ENCODE measurements at places on chromosomes 7 and 10. TPM values are rescaled to one million over a fixed set of nuclear protein-coding genes. Genes with fewer than 3 reads are reported as not detected.

DNA sequence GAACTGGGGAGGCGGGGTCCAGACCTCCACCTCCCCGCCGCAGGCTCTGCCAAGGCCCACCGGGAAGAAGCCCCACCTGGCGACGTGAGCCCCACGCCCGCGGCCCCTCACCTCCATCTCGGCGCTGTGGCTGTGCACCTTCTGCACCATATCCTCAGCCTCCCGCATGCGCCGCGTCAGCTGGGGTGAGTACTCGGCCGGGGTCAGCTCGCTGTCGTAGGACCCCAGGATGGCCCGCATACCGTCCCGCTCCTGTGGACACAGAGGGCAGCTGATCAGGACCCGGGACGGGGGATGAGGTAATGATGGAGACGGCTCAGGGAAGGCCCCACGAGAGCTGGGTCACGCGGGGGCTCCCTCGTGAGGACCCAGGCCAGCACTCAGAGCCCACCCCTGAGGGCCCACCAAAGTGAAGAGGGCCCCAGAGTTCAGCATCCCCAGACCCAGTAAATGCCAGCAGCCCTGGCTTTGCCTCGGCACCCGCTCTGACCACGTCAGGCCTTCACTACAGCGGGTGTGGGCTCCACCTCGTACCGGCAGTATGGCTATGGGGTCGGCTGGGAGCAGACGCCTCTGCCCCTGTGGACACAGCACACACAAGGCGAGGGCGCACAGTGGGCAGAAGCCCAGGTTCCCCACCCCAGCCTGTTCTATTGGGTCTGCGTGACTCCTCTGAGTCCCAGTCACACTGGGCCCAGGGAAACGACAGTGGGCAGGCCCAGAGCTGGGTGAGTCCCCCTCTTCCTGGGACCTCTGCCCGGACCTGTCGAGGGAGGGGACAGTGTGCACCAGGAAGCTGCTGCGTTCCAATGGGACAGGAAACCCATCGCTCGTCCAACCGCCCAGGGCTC, 218.1 kb downstream of the MAD1L1 start:
- no peaks in the 10 kb centered on the region for H3K4me1 ChIP-seq
- no peaks in the 10 kb centered on the region for H3K36me3 ChIP-seq
- no peak for DNase-seq
- H3K27me3 ChIP-seq = no peaks in the 10 kb centered on the region
- H3K4me3 ChIP-seq = no peak overlapping the region

GRCh38 chr10:123995461-123996131, 97.8 kb downstream of the CHST15 start:
- H3K36me3 ChIP-seq = no peaks in the 10 kb centered on the region
- peaks cover 12% of the 10 kb centered on the region for H3K4me1 ChIP-seq
- H3K27ac ChIP-seq = no peak overlapping the region

DNA sequence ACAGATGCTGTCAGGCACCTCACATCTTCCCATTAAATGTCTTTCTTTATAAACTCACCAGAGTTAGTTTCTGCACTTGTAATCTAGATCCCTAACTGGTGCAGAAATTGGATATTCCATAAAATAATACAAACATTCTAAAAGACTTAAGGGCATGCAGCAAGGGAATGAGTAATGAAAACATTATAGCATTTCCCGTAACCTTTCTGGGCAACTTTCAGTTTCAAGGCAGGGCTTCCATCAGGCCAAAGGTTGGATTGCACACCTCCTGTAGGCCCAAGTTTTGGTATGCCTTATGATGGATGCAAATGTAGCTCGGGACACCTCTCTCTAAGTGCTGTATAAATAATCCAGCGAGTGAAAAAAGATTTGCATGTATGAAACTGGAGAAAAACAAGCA, 129.9 kb upstream of the LYZL2 start:
- H3K27ac ChIP-seq = no peak overlapping the region
- no peaks in the 10 kb centered on the region for H3K4me1 ChIP-seq
- no peaks in the 10 kb centered on the region for H3K27me3 ChIP-seq
- no peak overlapping the region for H3K4me3 ChIP-seq

The LEP gene
- not detected for total RNA-seq
